Stimulated activated naive CD4-positive, alpha-beta T cell treated with Interleukin-2 at 50 U/mL for 16 hours (primary cell): ENCODE measurements at places on chromosomes 1 and 21.
A peak's percentile ranks its signal among the peaks of the same experiment; 100 is the strongest.

DNA sequence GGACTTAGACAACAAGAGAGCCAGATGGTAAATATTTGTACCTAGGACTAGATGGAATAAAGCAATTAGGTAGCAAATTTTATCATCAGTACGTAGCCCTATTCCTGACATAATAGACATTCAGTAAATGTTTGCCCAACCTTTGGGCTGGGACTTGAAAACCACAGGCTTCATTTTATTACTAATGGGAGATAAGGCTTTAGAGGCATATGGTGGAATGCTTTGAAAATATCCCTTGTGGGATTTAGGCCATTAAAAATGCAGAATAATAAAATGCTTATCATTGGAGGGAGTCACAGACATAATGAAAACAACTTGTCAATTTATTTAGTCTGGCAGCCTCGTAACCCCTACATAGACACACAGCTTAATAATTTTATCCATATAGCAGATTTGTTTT is 296.1 kb upstream of the SPAG17 start:
- DNase-seq: no peak

DNA sequence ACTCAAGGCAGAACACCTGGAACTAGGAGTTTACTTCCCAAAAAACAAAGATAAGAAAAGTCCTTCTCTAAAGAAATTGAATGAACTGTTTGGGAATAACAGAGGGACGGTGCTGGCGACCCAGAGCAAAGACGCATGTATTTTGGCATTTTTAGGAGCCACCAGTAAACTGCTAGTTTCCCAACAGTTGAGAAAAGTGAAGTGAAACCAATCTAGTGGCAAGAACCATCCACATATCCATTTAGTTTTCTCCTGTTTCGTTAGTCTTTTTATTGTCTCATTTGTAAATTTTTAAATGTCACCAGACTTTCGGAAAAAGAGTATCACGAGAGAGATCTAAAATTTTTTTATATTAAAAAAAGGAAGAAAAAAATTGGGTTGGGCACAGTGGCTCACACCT is 30.2 kb downstream of the ODF2L start:
- DNase-seq: no peak

DNA sequence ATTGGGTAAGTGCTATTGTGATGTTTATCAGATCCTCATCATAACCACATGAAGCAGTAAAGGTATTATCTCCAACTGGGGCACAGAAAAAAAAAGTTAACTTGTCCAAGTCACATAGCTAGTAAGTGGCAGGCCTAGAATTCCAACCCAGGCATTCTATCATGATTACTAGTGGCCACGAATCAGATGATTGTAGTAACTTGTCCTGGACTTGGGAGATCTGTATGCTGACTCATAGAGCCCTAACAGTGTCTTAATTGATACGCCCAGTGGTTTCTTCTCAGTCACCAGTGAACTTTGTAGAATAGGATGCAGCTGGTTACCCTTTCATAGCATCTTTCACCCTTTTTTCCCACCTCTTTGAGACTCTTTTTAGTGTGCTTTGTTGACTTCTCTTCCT is 91.1 kb upstream of the UBE2U start:
- DNase-seq: no peak

DNA sequence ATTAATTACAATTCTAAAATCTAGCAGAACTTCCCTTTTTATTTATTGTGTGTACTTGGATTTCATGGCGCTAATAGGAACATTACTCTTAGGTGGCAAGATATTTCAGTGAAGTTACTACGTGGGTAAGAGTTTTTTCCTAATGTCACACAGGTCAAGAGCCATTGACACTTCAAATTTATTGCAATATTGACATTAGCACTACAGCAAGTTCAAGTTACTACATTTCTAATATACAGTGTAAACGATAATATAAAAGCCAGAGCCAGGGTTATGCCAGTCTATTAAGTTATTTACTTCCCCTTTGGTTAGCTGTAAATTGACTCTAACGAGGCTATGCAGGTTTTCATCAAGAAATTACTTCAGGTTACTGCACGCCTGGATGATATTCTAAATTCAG is 29.7 kb downstream of the CHODL start:
- no peak for DNase-seq

GRCh38 chr1:188642704-188643103 is 1814.0 kb downstream of the PLA2G4A start:
- DNase-seq: no peak

GRCh38 chr1:246591504-246591903 is 25.2 kb downstream of the CNST start:
- no peak for DNase-seq

- DNase-seq: no peak
Observed at GRCh38 chr1:3042481-3042880, 21.2 kb downstream of the ACTRT2 start.

DNA sequence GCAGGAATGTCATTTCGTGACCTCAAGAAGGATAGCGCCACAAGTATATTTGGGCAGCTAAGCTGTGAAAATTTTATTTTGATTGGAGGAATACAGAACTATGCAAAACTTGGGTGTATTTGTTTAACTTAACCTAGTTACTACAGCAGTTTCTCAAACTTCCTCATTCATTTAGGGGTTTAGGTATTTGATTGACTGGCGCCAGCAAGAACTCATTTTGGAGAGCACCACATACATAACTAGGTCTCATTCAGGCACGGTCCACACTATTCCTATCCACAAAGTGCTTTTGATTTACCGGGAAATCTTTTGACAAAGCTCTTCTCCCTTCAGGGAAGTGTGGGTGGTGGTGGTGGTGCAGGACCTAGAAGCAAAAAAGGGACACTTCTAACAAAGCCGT is 155.1 kb upstream of the NRIP1 start:
- DNase-seq: no peak

GRCh38 chr1:208520438-208521099 is 276.4 kb upstream of the PLXNA2 start:
- DNase-seq: no peak

GRCh38 chr1:37721565-37721964 is 29.2 kb downstream of the CDCA8 start:
- no peak for DNase-seq

DNA sequence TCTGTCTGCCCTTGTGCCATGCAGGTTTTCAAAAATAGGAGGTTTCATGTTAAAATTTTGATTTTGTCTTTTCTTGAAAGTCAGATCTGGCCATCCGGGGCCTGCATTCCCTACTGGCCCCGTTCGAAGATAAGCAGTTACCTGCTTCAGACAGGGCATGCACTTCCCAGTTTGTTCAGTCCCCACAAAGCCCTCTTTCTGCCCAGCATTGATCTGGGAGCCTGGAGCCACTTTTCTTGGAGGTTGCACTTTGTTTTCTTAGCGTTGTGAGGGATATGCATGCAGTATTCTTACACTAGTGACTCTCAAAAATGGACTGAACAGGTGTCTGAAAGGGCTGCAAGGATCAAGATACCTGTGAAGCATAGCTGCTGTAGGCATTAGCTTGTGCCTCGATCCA is 11.5 kb downstream of the MOV10 start:
- DNase-seq: no peak

DNA sequence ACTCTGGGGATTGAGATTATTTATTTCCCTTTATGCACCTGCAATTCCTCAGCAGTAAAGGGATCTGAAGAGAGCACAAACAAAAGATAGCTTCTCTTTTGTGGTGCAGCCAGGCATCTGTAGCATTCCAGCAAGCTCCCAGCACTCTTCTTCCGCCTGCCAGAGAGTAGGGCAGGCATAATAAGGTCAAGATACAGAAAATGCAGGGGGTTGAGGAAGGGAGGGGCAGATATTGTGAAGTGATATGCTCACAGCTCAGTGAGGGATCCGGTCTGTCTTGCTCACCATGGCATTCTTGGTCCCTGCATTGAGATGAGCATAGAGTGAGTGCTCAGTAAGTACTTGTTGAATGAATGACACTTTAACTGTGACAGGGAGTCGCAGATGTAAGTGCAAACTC is 23.9 kb downstream of the FASLG start:
- DNase-seq: no peak

DNA sequence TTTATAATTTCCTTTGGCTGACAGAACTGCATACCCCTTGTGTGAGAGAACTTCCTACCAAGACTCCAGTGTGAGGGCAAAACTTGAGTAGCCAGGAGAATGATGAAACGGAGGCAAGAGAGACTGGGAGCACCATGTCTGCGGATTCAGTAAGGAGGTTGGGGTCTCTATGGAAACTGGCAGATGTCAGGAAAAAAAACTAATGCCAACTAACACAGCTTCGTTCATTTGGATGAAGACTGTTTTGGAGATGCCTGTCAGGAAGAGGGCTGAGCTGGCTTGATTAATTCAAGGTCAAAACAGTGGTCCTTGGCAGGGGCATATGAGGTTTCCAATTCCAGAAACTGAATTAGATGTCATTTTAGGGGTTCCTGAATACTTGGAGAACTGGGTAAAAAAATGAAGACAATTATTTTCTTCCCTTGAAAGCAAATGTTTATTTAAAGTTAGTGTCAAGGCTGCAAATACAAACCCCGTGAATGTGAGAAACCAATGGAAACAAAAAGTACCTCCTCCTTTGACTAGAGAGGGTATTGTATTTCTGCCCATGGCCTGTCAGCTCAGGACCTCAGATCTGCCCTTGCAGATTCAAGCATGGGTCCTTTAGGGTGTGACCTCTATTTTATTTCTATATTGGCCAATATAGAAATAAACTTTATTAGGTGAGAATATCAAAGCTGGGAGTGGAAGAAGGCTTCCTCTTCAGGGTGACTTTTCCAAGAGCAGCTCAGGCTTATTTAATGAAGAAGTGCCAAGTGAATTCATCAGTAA is 110.5 kb downstream of the MAST2 start:
- DNase-seq: no peak

- DNase-seq: no peak
Observed at GRCh38 chr1:87765057-87765680, 436.5 kb downstream of the LMO4 start.

DNA sequence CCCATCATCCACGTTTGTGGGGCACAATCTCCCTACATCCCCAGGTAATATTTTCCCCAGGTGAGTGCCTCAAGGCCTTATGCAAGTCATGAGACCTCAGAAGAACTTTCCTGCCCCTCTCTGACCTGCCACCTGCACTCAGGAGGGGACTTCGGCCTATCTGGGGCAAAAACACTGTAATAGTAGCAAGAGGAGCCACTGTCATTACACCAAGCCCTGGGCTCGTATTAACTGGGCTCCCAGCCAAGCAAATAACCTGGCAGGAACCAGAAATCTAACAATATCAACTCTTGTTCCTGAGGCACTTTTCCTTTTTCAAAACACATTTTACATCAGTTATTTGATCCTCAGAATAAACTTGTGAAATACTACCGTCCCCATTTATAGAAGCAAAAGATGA is 30.9 kb downstream of the LAMB3 start:
- DNase-seq: no peak

GRCh38 chr1:152048416-152049009 is 11.7 kb upstream of the S100A11 start:
- DNase-seq: peak; percentile 69

GRCh38 chr1:181174861-181175260 is 86.4 kb downstream of the IER5 start:
- DNase-seq: no peak

- no peak for DNase-seq
Observed at GRCh38 chr1:150196417-150196816, 39.5 kb downstream of the ANP32E start.

GRCh38 chr1:204265665-204266064 is 51.9 kb upstream of the GOLT1A start:
- no peak for DNase-seq

DNA sequence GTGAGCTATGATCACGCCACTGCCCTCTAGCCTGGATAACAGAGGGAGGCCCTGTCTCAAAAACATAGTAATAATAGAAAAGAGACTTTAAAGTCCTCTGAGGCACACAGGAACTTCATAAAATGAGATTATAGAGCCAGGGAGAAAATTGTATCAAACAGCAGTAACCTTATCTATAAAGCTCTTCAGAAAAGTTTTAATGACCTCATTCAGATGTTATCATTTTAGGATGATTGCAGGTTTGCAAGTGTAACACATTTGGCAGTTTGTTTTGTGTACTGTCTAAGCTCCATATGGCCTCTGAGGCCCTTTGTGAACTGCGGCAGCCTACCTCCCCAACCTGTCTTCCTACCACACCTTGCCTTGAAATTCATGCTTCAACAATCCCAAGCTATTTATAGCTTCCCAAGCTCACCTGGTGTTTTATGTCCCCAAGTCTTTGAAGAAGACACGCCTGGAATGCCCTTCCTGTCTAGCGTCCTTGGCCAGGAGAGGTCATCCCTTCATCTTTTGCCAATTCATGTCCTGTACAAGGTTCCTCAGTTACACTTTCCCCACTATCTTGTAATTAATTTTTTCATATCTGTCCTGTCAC is 8.5 kb upstream of the AKNAD1 start:
- DNase-seq: no peak

- no peak for DNase-seq
Observed at GRCh38 chr1:86487131-86487810, 18.5 kb downstream of the CLCA1 start.

DNA sequence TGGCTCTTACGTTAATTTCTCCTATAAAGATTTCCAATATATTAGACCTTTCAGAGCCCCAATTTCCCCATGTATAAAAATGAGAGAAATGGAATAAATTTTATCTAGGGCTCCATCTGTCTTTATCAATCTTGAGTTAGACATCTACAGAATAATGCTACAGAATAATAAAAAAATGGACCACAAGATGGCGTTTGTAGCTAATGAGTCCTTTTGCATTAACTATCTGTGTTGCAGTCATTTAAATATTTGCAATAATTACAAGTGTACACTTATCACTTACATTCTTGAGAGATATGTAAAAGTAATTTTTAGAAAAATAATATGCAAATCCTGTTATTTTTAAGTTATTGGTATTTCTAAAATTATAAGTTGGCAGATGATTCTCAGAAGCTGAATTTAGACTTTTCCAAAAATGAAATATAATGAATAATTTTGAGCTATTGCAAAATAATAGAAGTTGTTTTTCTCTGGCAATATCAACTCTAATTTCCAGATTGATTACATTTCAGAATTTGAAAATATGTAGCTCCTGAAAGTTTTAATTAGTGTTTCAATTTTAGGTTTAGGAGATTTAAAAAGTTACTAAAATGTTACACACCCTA is 87.7 kb downstream of the SNX7 start:
- no peak for DNase-seq

GRCh38 chr1:15876357-15877055 is 29.0 kb downstream of the SPEN start:
- DNase-seq: no peak

DNA sequence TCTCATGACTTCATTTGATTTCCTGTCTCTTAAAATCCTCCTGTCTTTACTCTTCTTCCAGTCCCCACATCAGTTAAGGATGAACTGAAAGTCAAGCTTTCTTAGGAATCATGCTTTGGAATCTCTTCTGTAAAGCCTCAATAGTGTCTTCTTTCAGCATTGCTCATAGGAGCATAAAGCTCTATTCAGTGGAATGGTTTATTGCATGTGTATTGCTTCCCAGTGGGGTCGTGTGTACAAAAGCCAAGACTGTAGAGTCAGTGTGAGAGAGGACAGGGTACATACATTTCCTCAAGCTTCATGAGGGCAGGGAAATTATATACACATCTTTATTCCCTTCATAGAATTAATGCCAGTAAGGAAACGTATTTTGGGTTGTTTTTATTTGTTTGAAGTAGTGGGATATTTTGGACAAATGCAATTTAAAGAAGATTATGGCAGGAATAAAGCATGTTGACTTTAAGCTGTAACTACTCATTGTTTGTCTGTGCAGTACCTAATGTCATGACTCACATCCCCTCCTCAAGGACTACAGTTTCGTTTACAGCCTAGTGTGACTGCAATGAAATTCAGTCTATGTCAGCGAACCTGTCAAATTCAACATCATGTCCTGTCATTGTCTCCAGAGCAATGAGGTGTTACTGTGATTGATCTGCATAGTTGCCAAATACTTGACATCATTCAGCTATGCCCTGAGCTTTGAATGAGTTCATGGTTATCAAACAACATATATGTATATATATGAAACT is 2164.2 kb downstream of the NCAM2 start:
- no peak for DNase-seq

- DNase-seq: no peak
Observed at GRCh38 chr1:171769754-171770153, 11.7 kb upstream of the METTL13 start.
